Astrocyte of the hippocampus (primary cell): ENCODE measurements at places on chromosomes 6 and 20.

GRCh38 chr6:31652925-31653724 lies 664 bp upstream of the BAG6 start:
- no peak for DNase-seq

GRCh38 chr6:5149891-5150290 lies 64.8 kb downstream of the PPP1R3G start:
- DNase-seq: no peak

DNA sequence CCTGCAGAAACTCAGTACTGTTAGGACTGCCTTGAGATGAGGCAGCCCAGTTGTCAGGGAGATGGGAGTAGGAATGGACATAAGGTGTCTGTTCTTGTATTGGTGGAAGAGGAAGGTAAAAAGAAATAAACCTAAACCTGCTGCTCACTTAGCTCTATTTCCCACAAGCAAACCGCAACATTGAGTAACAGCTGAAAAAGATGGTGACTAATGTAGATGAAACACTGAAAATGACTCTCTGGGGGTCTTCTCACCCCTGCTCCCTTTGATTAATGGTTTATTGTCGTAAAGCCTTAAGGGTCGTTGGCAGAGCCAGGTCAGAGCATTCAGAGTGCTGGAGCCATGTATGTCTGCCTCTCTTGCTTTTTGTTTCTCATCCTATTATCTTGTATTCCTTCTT lies 87.5 kb downstream of the FOXO3 start:
- DNase-seq: no peak

DNA sequence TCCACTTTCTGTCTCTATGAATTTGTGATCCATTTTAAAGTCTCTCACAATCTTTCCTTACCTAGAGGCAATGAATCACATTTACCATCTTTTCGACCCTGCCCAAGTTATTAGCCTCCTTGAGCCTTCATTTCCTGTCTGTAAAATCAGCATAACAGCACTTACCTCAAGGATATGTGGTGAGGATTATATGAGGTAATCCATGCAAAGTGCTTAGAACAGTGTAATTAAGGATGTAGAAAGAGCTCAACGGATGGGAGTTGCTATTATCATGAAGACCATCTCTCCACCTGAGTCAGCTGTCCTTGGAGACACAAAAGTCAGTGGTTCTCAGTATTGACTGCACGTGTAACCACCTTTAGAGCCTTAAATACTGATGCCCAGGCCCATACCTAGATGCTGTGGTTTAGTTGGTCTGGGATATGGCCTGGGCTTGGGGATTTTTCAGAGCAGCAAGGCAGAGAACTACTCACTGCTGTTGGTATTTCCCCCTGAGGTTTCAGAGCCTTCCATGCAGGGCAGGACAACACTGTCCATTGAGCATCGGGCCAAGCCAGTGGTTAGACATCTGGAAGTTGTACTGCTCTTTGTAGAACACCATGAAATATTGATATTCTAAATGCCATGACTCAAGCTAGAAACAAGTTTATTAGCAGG lies 55.8 kb downstream of the LYRM2 start:
- no peak for DNase-seq

- peak; percentile 63 for DNase-seq
Measured at GRCh38 chr20:19964289-19965265, 52.6 kb upstream of the NAA20 start.

DNA sequence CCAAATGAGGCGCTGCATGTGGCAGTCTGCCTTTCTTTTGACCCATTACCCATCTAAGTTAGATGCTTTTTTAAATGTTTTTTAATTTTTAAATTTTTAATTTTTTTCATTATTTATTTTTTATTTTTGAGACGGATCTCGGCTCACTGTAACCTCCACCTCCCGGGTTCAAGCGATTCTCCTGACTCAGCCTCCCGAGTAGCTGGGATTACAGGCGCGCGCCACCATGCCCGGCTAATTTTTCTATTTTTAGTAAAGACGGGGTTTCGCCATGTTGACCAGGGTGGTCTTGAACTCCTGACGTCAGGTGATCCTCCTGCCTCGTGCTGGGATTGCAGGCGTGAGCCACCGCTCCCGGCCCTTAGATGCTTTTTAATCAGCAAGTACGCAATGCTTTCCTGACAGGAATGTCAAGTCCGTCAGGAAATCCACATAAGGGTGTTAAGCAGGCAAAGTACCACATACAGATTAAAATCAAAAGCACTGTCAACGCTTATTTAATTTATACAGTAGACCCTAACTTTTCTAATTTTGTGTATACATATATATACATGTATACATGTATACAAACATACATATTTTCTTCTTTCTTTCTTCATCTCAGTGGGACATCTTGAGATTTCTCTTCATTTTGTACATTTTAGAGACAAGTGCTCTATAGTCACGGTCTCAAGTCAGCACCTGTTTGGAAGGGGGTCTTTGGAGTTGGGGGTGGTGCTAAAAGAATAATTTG lies 995 bp upstream of the GSTA4 start:
- DNase-seq: peak; percentile 71

GRCh38 chr6:110554966-110555460 lies 78.6 kb upstream of the SLC22A16 start:
- no peak for DNase-seq

GRCh38 chr6:32974016-32974333 lies 5.6 kb downstream of the BRD2 start:
- DNase-seq: peak; percentile 63

- DNase-seq: peak; percentile 13
Measured at GRCh38 chr20:2911200-2911599, 37.9 kb downstream of the PTPRA start.
